Right kidney (tissue), 9 donors: ENCODE measurements at places on chromosomes 13 and 19.
A peak's percentile ranks its signal among the peaks of the same experiment; 100 is the strongest.

DNA sequence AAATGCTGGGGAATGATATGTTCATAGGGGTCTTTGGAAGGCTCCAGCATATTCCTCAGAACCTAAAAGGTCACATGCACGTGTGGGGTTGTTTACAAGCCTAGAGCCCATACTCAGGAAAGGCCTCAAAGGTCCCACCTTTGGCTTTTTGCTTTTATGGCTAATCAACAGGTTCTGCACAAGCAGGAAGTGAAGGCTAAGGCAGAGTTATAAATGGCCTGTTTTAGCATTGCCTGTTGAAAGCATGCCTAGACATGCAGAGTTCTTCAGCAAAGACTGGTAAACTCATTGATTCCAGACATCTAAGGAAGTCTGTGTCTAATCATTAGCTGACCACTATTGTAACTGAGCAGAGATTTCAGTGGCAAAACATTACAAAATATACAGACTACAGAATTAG is 198.3 kb downstream of the KCNRG start:
- DNase-seq, result no peak

DNA sequence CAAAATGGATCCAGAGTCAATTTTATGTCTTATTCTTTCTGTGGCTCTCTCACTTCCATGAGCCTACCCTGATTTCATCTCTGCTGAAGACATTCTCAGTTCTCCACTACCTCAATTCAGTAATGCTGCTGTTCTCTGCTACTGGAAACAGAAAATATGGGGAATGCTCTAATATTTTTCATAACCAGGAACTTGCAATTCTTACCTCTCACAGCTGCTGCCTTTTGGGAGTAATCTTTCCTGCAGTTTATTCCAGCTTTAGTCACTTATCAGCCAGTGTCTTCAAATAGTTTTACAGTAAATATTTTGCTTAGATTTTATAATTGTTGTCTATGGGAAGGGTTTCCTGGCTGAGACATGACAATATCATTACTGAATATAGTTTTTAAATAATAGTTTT is 145.1 kb upstream of the UFM1 start:
- no peak for DNase-seq

GRCh38 chr19:7076151-7076550 is 6.6 kb downstream of the ZNF557 start:
- no peak for DNase-seq

GRCh38 chr13:41107104-41107571 is 25.5 kb downstream of the KBTBD6 start:
- DNase-seq, result no peak

GRCh38 chr19:17079710-17080439 is 4.3 kb downstream of the MYO9B start:
- DNase-seq, result peak; percentile 53

- no peak for DNase-seq
Observed at GRCh38 chr19:34669305-34669704, 7.7 kb downstream of the SCGB2B2 start.

DNA sequence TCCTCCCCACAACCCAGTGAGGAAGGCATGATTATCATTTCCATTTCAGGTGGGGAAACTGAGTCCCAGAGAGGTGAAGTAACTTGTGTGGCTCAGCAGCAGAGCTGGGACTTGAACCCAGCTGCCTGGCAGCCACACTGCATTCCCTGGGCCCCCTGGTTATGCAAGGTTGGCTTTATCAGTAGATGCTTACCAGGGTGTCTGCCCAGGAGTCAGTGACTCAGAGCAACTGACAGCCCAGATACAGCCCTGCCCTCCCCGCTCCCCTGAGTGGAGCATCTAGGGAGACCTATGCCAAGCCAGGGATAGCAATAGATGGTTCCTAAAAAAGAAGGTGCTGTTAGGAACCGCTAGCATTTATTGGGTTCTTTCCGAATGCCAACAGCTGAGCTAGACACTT is 5.9 kb downstream of the IGLON5 start:
- no peak for DNase-seq
